ENCODE measurements at places on chromosomes 4 and X.

DNA sequence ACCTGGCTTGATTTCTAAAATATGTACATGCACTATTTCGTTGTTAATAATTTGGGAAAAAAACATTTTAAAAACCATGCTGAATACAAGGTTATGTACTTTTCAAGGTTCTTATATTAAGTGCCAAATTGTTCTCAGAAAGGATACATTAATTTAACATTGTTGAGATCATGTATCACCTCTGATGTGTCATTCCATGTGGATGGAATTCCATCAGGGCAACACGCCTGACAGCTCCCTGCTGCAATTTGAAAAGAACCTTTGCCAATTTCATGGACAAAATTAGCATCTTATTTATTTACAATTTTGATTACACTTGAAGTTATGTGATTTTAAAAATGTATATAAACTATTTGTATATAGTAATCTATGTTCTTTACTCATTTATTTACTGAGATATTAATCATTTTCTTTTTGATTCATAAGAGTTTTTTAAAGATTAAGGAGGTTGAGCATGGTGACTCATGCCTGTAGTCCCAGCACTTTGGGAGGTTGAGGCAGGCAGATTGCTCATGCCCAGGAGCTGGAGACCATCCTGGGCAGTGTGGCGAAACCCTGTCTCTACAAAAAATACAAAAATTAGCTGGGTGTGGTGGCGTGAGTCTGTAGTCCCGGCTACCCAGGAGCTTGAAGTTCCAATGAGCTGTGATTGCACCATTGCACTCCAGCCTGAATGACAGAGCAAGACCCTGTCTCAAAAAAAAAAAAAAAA, 142.8 kb downstream of the ENPP6 start:
- peak; percentile 20 for DNase-seq

DNA sequence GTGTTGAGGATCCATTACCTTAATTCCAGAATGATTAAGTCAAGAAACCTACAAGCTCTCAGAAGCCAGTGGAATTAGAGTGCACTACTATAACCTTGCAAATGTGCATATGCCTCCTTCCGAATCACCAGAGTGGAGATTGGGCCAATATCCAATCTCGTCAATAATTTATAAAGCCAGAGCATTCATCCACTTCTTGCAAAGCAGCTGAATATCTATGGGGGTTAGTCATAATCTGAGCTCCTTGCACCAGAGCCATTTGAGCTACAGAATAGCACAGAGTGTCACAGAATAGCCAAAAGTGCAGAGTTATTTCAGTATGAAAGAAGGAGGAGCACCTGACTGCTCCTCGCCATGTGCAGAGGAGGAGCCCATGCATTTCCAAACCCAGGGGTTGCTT, 69.2 kb upstream of the MTM1 start:
- no peak for DNase-seq

DNA sequence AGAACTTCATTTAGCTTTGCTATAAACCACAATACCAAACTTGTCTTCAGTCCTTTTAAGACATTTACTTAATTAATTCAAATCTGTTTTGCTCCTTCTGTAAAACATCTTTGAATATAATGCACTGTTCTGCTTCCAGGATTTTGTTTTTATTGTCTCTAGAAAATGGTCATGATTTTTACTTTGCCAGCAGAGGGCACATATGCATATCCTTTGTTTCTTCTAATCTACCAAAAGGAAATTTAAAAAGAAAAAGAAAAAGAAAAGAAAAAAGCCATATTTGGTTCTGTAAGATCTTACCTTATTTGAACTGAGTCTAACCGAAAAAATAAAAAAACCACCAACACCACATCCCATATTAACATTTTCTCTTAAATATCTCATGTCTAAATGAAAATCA, 101.9 kb upstream of the CCSER1 start:
- no peak for DNase-seq

DNA sequence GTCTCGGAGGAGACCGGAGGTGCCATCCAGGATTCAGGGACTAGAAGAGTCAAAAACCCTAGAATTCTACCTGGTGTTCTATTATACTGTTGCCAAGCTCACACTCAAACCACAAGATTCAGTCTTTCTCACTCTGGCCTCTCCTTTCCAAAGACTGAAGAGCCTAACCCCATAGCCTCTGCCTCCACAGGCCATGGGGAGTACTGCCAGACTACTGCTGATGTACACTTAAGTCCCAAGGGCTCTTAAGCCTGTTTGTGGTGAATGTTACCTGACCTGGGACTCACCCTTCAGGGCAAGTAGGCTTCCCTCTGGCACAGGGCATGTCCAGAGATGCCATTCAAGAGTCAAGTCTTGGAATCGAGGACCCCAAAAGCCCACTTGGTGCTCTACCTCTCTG, 58.9 kb upstream of the IRS4 start:
- no peak for DNase-seq

- no peak for DNase-seq
These were observed 57.1 kb downstream of the ENPEP start for GRCh38 chr4:110532901-110533589.

- DNase-seq, result no peak
These were observed 137.5 kb downstream of the AMMECR1 start for GRCh38 chrX:110180176-110180927.

DNA sequence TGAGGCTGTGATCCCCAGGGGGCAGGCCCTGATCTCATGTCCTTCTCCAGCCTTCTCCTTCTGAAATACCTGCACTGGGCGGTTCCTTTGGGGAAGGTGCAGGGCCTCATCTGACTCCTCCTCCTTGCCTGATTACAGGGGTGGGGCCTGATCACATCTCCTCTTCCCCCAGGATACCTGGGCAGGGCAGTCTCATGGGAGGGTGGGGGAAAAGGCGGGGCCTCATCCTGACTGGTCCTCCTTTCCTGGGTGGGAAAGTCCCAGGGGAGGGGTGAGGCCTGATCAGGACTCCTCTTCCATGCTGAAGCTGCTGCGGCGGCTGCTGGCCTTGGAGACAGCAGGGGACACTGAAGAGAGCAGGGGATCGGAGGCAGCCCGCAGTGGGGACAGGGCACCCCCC, 13.3 kb downstream of the TFE3 start:
- no peak for DNase-seq

GRCh38 chr4:40530961-40531635, 98.6 kb downstream of the RBM47 start:
- DNase-seq, result no peak

- DNase-seq, result peak; percentile 57
These were observed 884 bp downstream of the RELL1 start for GRCh38 chr4:37685161-37685822.

DNA sequence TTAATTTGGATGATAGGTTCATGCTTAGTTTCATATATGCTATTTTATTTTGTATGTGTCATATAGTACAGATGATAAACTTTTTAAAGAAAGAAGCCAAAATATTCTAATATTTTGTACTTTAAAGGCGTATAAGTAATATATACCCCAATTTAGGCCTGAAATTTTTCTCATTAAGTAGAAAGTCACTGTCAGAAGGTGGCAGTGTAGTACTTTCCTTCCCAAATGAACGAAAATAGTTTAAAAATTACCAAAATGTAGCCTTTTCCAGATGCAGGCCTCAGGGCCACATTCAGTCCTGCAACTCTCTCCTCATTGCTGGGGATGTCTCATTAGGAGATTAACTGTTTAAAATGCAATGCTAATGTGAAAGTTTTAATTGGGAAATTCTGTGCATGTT, 1263.6 kb downstream of the C4orf33 start:
- no peak for DNase-seq

- DNase-seq, result no peak
These were observed 76.6 kb downstream of the DDX60 start for GRCh38 chr4:168241953-168242352.

GRCh38 chr4:85783483-85783882, 308.5 kb downstream of the ARHGAP24 start:
- DNase-seq, result no peak

- no peak for DNase-seq
These were observed 1279.7 kb upstream of the ADGRL3 start for GRCh38 chr4:59920416-59920815.

- no peak for DNase-seq
These were observed 441.0 kb downstream of the GPM6A start for GRCh38 chr4:175371091-175371490.

- no peak for DNase-seq
These were observed 270.6 kb downstream of the NR3C2 start for GRCh38 chr4:148171596-148171995.

GRCh38 chrX:135330706-135331105, 21.4 kb downstream of the ETDC start:
- DNase-seq, result no peak

GRCh38 chr4:1099684-1100335, 13.6 kb downstream of the RNF212 start:
- DNase-seq, result no peak

DNA sequence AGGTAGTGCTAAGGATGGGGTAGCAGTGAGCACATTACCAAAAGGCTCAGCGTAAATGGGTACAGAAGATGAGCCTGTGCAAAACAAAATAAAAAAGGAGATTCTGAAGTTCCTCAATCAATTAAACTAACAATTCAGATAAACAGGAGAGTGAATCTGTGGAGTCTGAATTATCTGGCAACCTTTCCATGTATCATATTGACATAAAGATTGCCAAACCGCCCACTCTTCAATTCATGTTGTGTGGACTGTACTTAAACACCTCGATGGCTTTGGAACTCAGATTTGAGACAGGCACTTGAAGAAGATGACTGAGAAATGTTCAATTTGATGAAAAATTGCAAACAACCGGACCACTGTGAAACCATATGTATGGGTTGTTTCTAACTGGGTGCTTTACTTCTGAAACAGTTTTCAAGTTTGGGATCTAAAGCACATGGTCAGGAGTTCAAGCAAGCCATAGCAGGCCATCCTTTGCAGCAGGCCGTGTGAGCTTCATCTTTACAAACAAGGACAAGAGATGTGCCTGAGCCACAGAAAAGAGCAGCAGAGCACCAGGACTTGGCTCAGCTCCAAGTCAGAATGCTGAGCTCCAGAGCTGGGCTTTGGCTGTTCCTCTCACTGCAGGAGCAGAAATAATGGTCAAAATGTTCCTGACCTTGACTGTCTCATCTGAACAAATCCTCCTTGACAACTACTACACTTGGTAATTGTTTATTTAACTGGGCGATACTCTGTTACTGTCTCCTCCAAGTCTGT, 108.1 kb downstream of the MGST2 start:
- no peak for DNase-seq

- DNase-seq, result no peak
These were observed 15.6 kb upstream of the ADH4 start for GRCh38 chr4:99159699-99160098.

GRCh38 chr4:96407225-96407624, 567.3 kb downstream of the PDHA2 start:
- DNase-seq, result no peak

DNA sequence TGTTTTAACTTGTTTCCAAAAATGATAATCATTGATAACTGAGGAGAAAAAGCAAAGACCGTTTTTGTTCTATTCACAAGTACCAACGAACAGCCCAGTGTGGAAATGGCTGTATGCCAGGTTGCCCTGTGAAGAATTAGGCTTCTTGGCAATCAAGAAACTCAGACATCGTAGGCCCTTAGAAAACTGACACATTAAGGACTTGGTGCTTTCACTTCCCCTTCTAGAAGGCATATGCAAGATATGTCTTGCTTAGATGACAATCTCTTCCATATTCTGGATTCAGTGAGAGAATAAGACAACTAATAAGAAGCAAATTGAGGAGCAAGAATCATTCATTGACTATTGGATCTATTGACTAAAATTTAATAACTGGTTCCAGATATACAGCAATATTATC, 56.6 kb downstream of the ANAPC10 start:
- peak; percentile 51 for DNase-seq

DNA sequence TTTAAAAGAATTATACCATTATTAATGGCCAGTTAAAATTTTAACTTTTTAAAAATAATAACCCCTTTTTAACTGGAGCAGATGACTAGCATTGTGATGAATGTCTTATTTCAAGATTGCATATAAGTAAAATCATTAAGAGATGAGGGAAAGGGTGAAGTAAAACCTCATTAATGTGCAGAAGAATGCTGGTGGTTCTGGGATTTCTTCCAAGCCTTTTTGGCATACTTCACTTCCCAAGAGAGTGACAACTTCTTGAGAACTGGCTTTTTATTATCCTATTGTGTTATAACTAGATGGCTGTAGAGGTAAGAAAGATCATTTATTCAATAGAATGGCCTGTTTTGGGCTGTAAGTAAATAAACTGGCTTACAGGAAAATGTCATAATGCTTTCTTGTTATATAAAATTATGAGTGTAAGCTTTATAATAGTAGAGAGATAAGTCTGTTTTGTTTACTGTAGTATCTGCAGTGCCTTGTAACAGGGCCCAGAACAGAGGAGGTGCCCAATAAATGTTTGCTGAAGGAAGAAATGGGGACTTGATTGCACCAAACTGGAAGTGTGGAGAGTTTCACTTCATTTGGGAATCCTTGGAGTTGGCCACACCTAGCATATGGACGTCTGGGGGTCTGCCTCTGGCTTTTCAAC, 242.9 kb upstream of the PITX2 start:
- DNase-seq, result no peak

GRCh38 chrX:22536746-22537304, 264.1 kb downstream of the CBLL2 start:
- no peak for DNase-seq

Measured in CD14-positive monocyte (primary cell).